HuH-7.5 (cell line): ENCODE measurements at places on chromosomes 11 and 22.

GRCh38 chr22:42430528-42431125, 1.6 kb downstream of the NFAM1 start:
- no peak for DNase-seq

DNA sequence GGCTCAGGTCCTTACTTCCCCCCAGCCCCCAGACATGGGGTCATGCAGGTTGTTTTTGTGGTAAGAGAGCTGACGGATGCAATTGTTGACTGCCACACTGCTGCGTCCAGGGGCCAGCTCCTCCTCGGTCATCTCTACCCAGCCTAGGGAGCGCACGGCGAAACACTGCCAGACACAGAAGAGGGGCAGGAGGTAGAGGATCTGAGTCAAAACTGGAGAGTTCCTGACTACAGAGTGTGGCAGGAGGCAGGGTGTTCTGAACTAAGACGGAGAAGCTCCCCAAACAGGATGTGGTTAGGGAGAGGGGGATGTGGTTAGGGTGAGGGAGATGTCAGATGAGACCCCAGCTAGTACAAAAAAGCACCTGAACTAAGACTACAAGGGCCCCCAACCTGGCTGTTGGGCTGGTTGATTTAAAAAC, 12.3 kb downstream of the SMPD1 start:
- DNase-seq: no peak

DNA sequence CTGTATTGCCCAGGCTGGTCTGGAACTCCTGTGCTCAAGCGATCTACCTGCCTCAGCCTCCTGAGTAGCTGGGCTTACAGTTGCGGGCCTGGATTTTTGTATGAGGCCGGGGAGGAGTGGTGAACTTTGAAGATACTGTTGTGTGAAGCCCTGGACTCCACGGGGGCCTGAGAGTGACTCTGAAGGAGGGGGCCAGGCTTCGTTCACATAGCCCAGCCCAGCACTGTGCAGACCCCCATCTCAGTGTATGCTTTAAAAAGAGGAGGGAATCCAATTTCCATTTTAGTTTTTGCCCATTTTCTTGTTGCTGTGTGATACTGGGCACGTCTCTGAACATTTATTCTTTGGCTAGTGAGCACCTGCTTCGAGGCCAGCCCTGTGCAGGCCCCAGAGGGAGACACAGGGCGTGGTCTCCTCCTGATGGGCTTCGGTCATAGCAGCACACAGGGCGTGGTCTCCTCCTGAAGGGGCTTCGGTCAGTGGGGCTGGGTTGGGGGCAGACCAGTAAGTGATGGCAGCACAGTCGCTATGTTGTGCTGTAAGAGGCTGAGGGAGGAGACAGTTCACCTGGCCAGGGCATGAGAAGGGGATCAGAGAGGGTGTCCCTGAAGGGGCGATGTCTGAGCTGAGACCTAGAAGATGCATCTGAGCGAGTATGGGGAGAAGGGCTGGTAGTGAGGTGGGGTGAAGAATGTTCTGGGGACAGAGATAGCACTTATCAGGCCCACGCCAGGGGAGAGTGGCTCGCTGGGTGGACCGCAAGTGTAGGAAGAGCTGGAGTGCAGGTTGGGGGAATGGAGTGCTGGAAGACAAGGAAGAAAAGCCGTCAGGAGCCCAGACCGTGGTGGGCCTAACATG, 14.0 kb downstream of the SAMM50 start:
- no peak for DNase-seq

DNA sequence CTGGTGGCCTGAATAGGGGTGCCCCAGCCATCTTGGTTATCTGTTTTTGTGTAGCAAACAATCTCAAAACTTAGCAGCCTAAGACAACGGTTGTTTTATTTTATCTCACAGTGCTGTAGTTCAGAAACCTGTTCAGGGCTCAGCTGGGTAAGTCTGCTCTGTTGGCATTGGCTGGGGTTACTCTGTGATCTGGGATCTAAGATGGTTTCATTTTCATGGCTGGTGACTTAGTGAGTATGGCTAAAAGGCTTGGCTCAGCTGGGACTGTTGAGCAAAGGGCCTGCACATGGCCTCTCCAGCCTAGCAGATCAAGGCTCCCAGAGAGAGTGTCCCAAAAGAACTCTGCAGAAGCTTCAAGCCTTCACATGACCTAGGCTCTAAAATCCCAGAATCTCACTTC, 60.8 kb upstream of the POU2AF1 start:
- DNase-seq: no peak

DNA sequence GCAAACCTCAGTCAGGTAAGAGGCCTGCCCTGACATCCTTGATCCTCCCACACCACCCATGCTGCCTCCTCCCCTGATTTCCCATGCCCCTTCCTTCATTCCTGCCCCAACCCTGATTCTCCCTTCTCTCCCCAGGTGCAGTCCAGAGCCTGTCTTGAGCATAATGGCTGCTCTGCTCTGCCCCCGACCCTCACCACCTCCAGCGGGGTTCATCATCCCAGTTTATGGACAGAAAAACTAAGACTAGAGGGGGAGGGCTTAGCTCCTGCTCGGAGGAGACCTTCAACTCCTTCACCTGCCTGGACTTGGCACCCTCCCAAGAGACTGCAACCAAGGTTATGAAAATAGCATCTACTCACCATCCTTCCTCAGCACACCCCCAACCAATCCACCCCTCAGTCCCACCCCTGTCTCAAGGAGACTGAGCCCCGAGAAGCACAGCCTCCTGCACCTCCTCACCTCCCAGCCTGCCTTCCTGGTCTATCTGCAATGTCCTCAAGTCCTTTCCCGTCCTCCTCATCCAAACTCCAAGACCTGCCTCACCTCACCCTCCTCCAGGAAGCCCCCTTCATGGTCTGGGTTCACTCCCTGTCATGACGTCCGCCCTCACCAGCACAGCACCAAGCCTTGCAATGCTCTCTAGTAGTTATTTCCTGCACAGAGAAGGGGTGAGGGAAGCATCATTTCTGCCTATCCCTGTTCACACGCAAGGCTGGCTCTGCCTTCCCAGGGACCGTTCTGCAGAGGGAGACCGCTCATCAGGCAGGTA, 103.1 kb downstream of the PDE2A start:
- DNase-seq: no peak

- DNase-seq: no peak
Measured at GRCh38 chr11:122240638-122241037, 124.6 kb upstream of the BLID start.

DNA sequence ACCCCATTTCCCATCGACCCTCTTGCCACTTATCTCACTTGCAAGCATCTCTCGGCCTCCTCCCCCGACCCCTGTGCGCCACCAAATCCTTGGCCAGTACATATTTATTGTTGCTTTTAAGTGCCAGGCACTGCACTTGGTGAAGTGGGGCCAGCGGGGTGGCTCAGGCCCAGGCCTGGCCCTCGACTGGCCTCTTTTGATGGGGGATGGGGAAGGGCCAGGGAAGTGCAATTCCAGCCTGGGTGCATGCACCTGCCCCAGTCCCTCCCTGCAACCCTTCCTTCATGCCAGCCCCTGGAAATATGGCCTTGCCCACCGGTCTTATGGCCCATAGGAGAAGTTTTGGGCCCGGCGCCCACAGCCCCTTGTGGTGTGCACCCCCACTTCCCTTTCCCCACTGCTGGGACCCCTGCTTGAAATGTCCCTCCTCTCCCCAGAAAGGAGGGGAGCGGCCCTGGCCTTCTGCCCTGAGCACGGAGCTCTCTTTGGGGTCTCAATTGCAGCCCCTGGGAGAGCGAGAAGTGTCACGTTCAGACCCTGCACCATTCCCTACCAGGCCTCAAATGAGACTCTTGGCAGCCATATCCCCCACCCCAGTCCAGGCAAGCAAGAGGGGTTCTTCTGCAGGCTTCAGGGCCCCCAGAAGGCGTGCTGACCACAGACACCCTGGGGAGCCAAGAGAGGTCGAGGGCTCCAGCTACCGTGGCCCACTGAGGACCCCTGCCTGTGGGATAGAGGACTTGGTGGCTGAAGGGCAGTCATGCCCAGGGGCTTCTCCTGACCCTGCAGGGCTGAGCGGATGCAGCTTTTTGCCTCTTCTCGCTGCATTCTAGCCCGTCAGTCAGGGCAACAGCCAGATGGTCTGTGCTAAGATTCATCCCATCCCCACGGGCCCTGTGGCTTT, 961 bp downstream of the SUSD2 start:
- DNase-seq: no peak

DNA sequence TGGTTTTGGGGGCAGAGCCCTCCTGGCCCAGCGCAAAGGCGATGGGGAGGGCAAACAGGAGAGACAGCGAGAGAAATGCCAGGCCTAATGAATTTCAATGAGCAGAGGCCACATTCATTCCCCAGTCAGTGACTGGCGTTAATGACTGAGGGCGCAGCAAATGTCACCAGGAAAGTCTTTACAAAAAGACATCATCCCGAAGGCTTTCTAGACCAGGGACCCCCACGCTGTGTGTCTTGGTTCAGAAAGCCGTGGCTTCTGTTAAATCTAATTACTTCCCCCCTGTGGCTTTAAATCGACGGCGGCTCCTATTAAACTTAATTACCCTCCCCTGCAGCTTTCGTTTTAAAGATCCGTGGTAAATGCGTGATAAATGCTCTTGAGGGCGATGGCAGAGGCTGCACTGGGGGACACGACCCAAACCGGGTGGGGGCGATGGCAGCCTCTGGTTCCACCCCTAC, 1.6 kb upstream of the FGF19 start:
- no peak for DNase-seq
